ENCODE measurements at places on chromosomes 4 and X. TPM values are rescaled to one million over a fixed set of nuclear protein-coding genes. Genes with fewer than 3 reads are reported as not detected.

MAOB gene
- total RNA-seq = not detected

SOD3 gene
- total RNA-seq = not detected

CT47A7 gene
- not detected for total RNA-seq

NPY2R gene
- total RNA-seq = not detected

RHOXF1 gene
- total RNA-seq = not detected

GPC4 gene
- total RNA-seq = 0.22 TPM

CDS1 gene
- not detected for total RNA-seq

XPNPEP2 gene
- not detected for total RNA-seq

- DNase-seq = no peak
Measured at GRCh38 chr4:162201673-162202072, 37.9 kb upstream of the FSTL5 start.

DNA sequence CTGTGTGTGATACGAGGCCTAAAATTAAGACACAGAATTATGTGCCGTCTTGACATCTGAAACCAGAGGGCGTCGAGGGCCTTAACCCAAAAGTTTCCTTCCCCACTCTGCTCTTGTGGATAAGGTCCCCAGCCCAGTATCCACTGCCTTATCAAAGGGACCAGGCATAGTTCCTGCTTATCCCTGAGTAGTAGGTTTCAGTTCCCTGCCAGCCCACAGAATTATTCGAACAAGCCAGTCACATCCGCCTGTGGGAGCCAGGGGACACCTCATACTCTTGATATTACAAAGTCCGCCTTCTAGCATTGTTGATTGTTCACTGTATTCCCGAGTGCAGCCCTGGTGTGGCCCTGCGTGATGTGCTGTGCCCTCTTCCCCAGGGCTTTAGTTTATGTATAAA, 5.4 kb upstream of the MMRN1 start:
- DNase-seq = no peak

GRCh38 chr4:156710365-156711192, 261.0 kb downstream of the PDGFC start:
- no peak for DNase-seq

GRCh38 chrX:119228512-119229252, 7.4 kb upstream of the PGRMC1 start:
- no peak for DNase-seq

GRCh38 chr4:113825272-113825671, 63.7 kb upstream of the CAMK2D start:
- no peak for DNase-seq

DNA sequence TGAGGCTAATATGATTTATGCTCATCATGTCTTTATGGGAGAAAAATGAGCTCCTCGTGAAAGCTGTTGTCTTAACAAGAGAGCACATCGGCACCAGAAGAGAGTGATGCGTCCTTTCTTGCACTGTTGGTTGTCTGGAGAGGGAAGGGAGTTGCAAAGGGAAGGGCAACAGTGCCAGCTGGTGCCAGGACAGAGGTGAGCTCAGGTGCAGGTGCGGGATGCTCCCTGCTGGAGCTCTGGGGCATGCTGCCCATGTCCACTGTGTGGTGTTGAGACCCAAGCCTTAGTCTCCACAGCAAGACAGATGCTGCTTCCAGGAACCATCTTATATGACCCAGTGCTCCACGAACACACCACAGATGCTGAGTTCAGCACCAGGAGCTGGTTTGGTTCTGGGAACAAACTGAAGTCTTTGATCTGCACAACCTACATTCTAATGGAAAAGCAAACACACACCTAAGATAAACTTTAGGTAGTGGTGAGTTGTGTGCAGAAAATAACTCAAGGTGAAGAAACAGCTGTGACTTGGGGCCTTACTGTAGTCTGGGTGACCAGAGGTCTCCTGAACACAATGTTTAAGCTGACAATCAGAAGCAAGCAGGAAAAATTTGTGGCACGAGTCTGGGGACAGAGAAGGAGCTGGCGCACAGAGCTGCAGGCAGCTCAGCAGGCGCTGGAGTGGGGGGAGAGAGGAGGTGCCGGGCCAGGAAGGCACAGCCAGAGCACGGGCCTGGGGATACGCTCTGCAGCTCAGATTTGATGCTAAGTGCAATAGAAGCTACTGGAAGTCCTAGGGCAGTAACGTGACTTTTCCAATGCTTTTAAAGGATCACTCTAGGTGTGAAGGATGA, 73.2 kb downstream of the HAUS3 start:
- DNase-seq = no peak

GRCh38 chr4:7388627-7389026, 46.1 kb downstream of the PSAPL1 start:
- no peak for DNase-seq

DNA sequence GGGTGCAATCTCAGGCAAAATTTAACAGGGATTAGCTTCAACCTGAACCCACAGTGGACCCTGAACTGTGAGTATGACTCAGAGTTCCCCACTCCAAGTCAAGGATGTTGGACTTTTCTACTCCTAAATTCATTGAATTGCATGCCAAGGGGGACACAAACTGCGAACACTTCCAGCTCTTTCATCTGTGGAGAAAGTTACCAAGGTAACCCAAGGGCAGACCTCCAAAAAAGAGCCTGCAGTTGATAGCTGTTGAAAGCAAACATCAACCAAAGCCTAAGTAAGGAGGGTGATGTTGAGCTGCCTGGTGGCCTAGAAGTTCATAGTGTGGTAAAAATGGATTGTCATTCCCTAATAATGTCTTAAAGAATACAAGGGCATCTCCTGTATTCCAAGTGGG, 1242.9 kb downstream of the C4orf33 start:
- DNase-seq = no peak

DNA sequence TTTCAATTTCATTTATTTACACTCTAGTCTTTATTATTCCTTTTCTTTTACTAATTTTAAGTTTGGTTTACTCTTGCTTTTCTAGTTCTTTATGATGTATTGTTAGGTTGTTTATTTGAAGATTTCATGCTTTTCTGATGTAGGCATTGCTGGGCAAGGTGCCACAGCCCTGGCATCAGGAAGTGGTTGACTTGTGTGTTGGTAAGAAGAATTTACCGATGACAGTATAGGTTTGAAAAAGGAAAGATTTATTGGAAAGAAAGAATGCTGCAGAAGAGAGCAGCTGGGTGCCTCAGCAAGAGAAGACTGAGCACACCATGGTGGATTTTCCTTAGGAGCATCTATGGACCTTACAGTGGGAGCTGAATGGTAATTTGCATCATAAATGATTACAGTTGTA, 153.2 kb downstream of the KLF8 start:
- no peak for DNase-seq

Data from lung microvascular endothelial cell (primary cell).